ENCODE measurements at places on chromosomes 6 and 20. TPM values are rescaled to one million over a fixed set of nuclear protein-coding genes. Genes with fewer than 3 reads are reported as not detected.

DNA sequence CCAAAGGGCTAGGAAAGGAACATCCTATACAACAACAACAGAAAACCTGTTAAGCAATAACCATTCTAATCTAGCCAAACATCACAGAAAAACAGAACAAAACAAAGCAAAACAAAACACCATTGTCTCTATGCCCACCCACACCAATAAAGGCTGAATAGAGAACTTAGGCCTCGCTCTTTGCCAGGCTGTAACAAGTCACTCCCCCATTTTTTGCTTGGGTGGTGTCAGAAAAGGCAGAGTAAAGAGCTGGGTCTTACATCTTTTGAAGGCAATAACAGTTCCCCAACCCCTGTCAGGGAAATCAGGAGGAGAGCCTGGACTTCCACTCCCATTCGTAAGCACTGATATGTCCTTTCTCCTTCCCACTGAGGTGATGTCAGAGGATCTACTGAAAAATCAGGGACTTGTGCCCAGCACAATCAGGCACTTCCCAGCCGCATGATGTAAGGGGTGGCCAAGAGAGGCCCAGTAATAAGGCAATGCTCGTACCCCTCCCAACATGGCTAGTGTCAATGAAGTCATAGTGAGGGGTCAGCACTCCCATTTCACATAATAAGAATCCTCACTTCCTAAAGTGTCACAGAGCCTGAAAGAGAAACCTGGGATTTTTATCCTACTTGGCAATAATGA, 31.0 kb downstream of the THEMIS start:
- no peak for DNase-seq

FOXQ1 gene
- polyA plus RNA-seq, result 0.98 TPM

DNA sequence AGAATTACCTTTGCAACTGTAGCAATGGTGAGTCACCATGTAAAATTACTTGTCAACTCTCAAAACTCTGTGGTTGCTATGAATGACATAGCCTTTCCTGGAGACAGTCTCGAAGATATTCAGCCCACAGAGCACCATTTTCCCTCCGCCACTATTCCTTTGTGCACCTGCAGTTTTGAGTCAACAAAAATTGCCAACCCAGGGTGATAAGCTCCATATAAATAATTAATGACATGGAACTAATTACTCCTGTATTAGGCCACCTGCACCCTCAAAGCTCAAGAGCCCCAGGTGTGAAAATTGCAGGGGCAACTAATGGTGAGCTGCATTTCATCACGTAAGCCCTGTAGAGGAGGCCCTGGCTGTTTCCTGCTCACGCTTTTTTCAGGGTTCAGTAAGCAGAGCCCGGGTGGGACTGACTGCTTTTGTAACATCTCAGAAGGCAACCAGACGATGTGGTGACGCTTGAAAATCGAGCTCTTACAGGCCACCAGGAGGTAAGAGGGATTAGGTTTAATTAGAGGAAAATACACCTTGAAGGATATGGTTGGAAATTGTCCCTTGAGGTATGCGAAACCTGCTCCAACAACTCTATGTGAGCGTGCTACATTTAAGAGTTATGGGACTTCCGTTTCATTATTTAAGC, 70.8 kb downstream of the BMP2 start:
- no peak for DNase-seq

BPIFB6 gene
- not detected for polyA plus RNA-seq

DNA sequence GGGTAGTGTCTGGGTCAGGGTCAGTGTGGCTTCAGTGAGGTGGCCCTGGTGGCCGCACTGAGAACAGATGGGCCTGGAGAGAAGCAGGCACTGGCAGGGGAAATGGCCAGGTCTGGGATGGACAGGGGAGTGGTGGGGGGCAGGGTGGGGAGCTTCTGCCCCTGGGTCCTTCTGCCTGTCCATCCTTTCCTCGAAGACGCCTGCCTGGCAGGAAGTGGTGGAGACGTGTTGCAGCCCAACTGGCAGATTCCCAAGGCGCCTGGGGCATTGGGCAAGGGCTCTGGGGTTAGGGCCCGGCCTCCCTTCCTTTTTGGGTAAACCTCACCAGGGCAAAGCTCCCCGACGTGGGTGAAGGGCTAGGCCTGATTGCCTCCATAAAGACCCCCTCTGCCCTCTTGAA, 10.4 kb downstream of the SRC start:
- no peak for DNase-seq

MYH7B gene
- polyA plus RNA-seq, result 6.3 TPM

SUMO4 gene
- polyA plus RNA-seq, result not detected

DNA sequence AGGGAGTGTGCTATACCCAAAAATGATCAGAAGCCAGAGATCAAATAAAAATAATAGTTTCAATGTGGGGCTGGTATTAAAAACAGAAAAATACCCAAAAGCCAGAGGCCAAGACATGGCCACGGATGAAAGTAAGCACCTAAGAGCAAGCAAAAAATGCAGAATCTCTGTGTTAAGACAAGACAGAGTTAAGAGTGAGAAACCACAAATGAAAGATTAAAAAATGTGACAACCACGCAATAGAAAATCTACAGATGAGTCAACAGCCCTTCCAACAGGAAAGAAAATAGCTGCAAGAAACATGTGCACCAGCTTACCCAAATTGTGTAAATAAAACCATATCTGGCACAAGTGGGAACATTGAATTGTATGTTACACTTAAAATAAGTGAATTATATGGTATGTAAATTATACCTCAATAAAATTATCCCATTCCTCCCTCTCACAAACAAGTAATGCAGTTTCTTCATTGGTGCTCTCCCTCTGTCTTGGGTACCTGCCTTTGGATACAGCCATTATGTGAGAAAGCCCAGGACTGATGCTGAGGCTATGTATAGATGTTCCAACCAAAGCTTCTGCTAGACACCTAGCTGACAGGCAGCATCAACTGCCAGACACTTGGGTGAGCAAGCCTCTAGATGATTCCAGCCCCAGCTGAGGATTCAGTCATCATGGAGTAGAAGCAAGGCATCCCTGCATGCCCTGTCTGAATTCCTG, 55.3 kb upstream of the UFL1 start:
- DNase-seq, result no peak

DNA sequence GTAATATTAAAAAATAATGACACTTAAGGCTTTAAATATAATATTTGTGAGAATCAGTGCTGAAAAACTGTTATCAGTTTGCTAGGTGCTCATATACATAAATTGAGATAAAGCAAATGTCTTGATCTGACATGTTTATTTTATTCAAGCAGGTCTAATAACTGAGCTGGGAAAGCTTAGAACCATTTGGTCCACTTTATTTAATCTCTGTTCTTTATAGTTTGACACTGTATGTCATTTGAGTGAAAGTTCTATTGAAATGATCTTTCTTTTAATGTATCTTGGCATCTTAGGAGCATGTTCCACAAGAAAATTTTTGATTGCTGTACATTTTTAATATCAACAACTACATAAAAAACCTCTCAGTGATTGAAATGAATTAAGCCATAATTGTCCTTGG, 772.0 kb upstream of the NRSN1 start:
- no peak for DNase-seq

BLTP3A gene
- polyA plus RNA-seq, result 12.2 TPM

DNA sequence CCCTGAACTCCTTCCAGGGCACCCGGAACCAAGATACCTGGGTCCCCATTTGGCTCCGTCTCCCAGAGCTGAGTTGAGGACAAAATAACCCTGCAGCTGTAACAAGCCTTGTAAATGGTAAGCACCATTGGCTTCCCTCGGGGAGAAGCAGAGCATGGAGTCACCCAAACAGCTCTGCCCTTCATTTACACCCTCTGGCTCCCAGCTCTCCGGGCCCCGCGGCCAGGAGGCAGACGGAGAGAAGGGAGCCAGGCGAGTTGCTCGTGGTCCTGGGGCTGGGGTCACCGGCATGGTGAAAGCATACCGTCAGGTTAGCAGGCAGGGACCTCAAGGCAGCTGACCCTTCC, 2.1 kb downstream of the TFEB start:
- peak; percentile 1 for DNase-seq

DNA sequence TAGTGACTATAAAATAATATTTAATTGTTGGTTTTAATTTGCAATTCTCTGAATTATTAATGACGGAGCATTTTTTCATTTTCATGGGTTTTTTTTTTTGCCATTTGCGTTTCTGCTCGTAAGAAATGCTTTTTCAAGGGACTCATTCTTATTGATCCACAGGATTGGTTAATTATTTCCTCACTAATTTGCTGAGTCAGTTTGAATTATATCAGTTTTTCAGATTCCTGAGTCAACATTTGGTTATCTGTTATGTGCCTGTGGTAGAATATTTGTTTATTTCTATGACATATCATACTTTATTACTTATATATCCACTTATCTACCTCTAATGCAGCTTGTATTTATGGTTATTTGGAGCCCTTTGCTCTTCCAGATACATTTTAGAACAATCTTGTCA, 257.0 kb upstream of the BTBD3 start:
- DNase-seq, result no peak
